Right ventricle myocardium superior (tissue), 1 donor: ENCODE measurements at places on chromosomes 1 and 21. TPM values are rescaled to one million over a fixed set of nuclear protein-coding genes. Genes with fewer than 3 reads are reported as not detected.

GRCh38 chr1:25167269-25168192 lies 64.8 kb downstream of the SYF2 start:
- no peak for DNase-seq

DNA sequence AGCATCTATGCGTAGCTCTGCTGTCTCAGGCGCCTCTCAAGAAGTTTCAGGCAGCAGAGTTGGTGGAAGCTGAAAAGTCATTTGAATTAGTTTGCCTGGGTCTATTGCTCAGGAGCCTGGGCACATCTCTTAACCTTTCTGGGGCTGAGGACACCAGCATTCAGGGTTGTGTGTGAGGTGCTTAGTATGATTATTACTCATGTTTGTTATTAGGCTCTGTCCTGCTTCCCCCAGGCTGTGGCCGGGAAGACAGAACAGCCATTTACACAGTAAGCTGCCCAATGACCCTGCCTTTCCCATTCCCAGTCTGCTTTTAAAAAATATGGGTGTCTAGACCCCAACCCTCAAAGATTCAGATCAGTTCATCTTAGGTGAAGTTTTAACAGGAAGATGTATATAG lies 53.9 kb upstream of the CACNA1E start:
- no peak for DNase-seq

GRCh38 chr21:30447056-30447455 lies 7.0 kb downstream of the KRTAP15-1 start:
- no peak for DNase-seq

OR2L13 gene
- total RNA-seq, result not detected

RGS7 gene
- not detected for total RNA-seq

DNA sequence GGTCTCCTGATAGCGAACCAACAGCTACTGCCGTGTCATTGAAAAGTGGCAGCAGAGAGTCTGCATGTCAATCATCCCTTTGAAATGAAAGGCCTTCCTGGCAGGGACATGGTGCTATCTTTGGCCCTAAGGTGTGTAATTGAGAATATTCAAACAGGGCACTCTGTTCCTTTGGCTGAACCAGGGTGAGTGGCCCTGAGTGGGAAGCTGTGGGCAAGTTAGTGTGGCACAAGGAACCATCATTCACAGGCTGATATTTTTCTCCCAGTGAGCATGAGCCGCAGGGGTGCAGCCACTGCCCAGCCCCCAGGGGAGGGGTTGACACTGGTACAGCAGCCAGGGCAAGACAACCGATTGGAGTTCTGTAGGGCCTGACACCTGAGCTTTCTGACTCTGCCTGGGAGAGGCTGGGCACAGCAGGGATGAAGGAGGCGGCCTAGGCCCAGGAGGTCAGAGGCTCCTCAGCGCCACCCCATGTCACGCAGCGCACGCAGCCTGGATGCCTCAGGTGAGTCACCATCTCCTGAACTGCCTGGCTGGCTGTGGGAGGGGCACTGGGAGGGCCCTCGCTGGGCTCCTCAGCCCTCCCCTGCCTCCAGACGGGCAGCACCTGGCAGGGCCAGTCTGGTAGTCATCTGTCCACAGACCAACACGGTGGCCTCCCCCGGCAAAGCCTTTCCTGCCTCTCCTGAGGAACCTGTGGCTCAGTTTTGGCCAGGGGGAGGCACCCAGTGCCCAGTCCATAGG lies 13.2 kb downstream of the QSOX1 start:
- DNase-seq, result no peak

ANGPTL7 gene
- total RNA-seq, result 0.89 TPM

DNA sequence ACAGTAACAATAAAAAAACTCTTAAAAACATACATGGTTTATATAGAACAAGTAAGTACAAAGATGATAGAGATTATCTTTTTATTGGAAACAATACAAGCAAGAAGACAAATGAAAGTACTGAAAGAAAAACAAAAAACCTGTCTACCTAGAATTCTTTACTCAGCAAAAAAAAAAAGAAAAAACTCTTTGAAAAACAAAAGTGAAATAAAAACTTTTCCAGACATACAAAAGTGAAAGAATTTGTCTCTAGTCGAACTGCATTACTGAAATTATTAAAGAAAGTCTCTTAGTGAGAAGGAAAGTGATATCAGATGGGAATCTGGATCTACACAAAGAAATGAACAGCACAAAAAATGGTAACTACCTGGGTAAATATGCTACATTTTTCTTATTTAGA lies 2.7 kb upstream of the HMCN1 start:
- DNase-seq, result no peak

GRCh38 chr1:89151047-89151446 lies 24.8 kb downstream of the GBP7 start:
- no peak for DNase-seq

- DNase-seq, result no peak
These were observed 56.7 kb downstream of the HUNK start for GRCh38 chr21:31929548-31929947.

DNA sequence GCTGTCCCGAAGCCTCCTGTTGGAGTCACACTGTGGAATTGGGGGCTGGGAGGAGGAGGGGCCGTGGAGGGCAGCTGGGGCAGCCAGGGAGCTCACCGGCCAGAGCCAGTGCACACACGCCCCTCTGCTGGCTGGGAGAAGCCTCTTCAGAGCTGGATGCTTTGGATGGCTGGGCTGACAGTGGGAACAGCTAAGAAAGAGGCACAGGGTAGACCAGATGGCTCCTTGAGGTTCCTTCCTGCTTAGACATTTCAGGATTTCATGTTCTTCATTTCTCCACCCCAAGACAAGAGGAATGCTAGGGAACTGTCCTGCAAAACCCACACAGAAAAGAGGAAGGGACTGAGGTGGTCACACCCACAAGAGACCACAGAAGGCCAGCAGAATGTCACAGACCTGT lies 254.8 kb upstream of the VAMP3 start:
- no peak for DNase-seq

DNA sequence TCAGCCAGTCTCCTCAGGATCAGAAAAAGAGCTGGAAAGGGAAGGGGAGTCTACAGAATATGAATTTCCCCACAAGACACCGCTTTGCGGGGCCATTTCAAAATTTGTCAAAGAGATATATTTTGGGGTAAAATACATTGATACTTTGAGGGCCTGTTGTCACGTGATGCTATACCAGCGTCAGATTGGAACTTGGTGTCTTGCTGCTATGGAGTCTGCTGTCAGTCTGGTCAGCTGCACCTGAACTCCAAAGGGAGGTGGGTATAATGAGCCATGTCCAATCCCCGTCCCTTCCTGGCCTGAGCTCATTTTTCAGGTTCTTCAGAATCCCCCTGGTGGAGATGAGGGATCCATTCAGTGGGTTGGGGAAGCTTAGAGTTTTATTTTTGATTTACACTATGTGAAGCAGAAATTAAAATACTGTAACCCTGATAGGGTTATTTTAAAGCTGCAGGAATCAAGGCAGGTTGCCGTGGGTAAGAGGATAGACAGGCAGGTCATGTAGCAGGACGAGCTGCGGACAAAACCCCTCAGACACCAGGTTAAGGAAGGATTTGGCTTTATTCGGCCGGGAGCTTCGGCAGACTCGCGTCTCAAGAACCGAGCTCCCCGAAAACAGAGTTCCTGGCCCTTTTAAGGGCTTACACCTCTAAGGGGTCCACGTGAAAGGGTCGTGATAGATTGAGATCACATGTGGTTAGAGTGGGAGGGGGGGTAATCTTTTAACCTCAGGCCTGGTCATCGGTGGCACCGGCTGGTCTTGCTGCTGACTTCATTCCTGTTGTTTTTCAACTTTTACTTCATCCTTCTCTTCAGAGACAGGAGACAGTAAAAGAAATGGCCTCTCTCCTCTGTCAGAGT lies 2.2 kb upstream of the POFUT2 start:
- no peak for DNase-seq

DNA sequence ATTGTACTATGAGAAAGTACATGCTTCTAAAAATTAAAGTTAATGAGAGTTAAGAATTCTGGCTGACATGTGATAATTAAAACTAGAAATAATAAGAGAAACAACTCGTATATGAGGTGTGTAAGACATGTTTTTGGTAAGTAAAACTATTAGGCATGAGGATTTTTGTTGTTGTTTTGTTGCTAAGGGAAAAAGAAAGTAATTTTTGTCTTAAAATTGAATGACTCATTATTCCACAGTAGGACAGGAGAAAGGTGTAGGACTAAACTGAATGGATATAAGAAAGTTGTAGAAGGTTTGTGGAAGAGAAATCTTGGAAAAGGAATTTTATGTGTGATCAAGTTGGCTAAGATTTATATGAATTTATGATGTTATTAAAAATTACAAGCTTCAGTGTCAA lies 54.8 kb downstream of the TBX19 start:
- no peak for DNase-seq

PCP4 gene
- total RNA-seq, result 3.0 TPM

- no peak for DNase-seq
These were observed 250.3 kb upstream of the SGIP1 start for GRCh38 chr1:66283622-66284041.

SMPDL3B gene
- not detected for total RNA-seq

DNA sequence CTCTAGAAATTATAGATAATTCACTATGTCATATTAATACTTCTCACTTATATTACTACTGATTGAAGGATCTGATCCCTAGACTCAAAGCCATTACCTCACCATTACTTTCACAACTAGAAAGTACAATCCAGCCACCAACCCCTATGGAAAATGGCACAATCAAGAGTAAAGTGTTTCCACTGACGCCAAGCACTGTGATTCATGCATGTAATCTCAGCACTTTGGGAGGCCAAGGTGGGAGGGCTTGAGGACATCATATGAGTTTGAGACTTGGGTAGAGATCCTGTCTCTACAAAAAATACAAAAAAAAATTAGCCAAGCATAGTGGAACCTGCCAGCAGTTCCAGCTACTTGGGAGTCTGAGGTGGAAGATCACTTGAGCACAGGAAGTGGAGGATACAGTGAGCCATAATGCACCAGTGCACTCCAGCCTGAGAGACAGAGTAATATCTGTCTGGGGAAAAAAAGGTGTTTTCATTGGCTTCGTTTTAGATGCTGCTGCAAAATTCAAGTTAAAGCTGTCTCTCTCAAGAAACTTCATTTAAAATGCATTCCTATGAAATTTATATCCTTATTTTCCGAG lies 126.5 kb downstream of the AKT3 start:
- DNase-seq, result no peak

GRCh38 chr1:226821719-226822085 lies 48.7 kb upstream of the PSEN2 start:
- DNase-seq, result no peak

DNA sequence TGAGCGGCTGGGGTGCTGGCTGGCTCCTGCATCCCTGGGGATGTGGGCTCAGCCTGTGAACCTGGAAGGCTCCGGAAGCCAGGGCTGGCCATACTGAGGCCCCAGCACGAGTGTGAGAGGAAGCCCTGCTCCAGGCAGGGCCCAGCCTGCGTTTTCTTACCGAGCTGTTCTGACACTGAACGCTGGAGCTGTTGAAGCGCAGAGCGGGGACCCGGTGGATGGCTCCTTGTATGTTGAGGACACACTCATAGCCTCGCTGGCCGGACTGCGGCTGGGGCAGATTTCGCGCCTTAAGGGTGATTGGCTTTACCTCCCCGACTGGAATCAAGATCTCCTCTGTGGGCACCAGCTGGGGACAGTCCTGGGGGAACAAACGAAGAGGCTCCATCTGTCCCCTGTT lies 160.0 kb downstream of the PLXNA2 start:
- no peak for DNase-seq

- DNase-seq, result no peak
These were observed 24.6 kb downstream of the PRMT6 start for GRCh38 chr1:107081102-107081501.

DNA sequence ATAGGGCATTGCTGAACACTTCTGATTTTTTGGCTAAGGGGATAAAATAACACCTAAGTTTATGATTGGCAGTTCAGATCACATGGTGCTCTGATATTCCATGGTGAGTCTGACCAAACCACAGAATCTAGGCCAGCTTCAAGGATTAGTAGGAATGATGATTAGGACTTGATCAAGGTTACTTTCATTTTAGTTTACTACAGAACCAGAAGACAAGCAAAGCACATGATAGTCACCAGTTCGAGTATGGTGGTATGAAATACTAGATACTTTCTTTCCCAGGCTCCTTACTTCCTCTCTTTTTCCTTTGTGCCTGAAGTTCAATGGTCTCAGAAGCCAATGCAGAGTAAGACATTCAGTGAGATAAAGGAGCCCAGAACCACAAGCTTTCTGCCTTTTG lies 26.6 kb downstream of the S100A10 start:
- DNase-seq, result no peak

CD2 gene
- 0.51 TPM for total RNA-seq

DNA sequence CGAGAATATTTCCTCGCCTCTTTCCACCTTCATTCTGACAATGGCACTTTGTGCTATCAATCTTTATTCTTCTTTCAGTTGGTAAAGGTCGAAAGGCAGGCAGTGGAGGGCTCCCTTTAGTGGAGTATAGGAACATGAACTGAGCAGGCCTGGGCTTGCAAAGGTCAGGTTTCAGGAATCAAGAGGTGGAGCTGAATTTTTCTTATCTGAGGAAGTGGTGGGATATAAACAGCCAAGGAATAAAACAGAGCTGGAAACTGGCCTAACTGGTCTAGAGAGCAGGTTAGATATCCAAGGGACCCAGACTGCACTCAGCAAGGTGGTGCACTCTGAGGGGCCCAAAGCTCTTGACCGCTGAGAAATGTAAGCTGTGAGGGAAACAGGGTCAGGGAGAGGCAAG lies 99.1 kb downstream of the PLA2G4A start:
- no peak for DNase-seq

- DNase-seq, result no peak
These were observed 14.1 kb upstream of the PLEKHG5 start for GRCh38 chr1:6505367-6506209.

RGSL1 gene
- not detected for total RNA-seq
